Left cardiac atrium (tissue), 4 donors: ENCODE measurements at places on chromosomes 7 and 10.

GRCh38 chr10:5776136-5776880 lies 36.9 kb downstream of the GDI2 start:
- no peak for DNase-seq

- no peak for DNase-seq
These were observed 19.5 kb downstream of the C10orf67 start for GRCh38 chr10:23325132-23325531.

DNA sequence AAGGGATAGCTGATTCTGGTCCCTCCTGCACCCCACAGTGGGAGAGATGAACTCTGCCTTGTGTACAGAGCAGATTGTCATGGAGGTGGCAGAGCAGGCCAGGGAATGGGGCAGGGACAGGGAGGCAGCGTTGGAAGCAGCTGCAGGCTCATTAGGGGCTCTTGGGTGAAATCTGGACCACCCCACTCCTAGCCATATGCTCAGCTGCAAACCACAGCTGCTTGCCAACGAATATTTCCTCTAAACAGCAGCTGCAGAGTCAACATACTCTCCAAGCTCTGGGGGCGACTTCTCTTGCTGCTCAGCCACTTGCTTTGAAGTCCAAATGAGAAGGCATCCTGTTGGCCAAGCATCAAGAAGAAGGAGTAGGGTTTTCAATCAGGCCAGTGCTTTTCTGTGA lies 302.3 kb upstream of the AUTS2 start:
- no peak for DNase-seq

DNA sequence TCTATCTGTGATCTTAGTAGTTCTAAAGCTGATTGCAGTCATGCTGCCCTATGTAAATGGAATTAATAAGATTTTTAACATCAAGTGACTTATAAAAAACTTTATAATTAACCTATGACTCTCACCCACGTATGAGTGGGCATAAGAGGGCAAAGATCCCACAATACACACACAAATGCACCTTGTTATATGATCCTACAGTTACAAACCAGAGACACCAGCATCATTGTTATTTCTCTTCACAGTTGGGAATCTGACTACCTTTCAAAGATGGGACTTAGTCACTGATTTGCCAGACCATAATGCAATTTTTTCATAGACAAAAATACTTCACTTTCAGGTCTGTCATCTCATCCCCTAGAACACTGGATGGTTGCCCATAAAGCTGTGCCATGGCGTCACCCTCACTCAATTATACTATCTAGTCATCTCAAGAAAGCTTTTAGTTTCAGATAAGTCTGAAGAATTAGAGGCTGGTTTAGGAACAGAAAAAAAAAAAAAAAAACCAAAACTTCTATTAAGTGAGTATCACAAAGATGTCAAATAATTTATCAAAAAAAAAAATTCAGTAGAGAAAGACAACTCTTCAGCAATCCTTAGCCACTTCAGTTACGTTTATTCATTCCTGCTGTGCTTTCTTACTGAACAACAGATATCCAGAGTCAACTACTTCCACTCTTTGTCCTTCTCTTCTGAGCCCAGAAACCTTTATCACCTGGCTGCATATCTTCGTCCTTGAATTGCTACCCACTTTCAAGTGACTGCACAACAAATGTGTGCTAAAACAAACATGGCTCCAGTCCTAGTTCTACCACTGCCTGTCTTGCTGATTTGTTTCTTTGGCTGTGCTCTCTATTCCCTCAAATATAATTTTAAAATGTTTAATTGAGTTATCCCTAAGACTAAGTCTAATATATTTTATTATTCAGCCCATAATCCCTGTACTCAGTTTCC lies 175.0 kb upstream of the CHRM2 start:
- no peak for DNase-seq

DNA sequence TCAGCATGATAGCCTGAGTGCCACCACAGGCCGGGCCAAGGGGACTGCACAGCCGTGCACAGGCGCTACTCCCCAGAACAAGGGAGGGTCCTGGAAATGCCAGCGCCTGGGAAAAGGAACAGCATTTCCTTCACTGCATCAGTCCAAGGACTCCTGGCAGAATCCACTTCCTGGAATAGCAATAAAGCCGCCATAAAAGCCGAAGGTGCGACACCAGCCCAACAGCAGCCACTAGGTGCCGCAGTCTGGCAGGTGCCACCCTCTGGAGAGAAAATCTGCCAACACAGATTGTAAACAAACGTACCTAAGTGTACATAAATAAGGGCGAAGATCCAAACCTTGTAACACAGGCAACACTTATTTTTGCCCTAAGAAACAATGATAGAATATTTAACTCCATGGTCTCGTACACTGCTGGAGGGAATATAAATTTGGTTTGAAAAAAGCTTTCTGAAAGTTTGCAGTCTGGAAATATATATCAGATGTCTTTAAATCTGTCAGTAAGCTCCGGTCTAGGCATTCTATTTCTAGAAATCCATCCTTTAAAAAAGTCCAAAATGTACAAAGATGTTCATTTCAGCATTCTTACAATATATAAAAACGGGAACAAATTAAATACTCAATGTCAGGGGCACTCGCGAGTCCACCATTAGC lies 22.2 kb downstream of the VOPP1 start:
- no peak for DNase-seq

DNA sequence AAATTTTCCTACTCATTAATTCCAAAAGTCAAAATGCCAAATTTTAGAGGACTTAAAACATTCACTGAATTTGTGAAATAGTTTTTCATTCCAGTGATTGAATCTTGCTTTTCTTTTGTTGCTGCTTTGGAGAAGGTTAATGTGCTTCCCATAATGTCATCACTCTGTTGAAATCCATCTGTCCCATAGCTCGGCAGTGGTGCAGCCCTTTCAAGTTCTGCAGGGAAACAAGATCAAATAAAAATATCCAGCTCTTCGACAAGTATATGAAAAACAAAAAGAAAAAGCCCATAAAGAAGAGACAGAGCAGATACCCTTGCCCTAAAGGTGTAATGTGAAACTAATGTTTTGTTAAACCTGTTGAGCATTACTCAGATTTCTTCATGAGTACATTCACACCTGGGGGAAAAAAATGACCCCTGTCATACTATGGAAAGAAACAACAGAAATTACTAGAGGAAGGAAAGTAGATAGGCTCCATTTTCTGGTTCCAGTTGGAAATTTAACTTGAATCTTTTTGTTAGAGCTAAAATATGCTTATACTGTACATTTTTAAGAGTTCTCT lies 35.1 kb downstream of the AGR3 start:
- DNase-seq, result no peak

GRCh38 chr10:20839910-20840309 lies 57.2 kb downstream of the NEBL start:
- no peak for DNase-seq

DNA sequence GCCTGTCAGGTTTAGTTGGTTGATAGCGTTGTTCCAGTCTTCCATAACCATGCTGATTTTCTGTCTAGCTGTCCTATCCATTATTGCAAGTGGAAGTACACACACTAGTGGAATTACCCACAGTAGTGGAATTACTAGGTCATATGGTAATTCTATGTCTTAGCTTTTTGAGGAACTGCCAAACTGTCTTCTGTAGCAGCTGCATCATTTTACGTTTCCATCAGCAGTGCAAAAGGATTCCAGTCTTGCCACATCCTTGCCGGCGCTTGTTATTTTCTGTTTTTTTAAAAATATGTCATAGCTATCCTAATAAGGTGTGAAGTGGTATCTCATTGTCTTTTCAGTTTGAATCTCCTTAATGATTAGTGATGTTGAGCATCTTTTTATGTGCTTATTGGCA lies 17.2 kb upstream of the RHBDD2 start:
- DNase-seq, result no peak

GRCh38 chr7:43658718-43659548 lies 70.4 kb downstream of the COA1 start:
- DNase-seq, result no peak

GRCh38 chr10:87617503-87617902 lies 42.2 kb upstream of the PAPSS2 start:
- DNase-seq, result no peak

GRCh38 chr7:110881721-110882120 lies 209.2 kb upstream of the LRRN3 start:
- no peak for DNase-seq

DNA sequence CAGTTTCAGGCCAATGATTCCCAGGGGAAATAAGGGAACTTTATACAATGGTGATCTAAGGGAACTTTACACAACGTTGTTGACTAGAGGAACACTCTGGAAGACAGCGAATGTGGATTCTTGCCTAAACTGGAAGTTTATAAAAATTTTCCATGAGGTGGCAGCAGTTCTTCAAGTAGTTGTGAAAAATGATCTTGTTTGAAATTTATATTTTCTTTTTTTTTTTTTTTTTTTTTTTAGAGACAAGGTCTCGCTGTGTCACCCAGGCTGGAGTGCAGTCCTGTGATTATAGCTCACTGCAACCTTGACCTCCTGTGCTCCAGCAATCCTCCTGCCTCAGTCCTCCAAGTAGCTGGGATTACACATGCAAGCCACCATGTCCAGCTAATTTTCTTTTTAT lies 32.1 kb upstream of the GTF2I start:
- no peak for DNase-seq

DNA sequence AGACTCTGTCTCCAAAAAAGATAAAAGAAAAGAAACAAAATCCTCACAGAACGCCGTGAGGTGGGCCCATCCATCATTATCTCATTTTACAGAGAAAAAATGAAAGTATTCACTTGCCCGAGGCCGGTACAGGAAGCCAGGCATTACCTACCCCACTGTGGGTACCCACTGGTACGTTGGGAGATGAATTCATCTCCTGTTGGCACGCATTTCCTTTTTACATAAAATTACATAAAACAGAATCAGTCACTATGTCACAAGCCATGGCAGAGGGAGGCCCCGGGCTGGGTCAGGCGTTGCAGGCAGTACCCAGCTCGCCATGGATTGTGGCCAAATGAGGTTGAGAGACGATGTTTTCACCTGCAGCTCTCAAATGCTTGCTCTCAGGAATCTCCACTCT lies 38.6 kb upstream of the TNRC18 start:
- no peak for DNase-seq

GRCh38 chr10:61835069-61835945 lies 66.2 kb upstream of the ARID5B start:
- DNase-seq, result no peak

DNA sequence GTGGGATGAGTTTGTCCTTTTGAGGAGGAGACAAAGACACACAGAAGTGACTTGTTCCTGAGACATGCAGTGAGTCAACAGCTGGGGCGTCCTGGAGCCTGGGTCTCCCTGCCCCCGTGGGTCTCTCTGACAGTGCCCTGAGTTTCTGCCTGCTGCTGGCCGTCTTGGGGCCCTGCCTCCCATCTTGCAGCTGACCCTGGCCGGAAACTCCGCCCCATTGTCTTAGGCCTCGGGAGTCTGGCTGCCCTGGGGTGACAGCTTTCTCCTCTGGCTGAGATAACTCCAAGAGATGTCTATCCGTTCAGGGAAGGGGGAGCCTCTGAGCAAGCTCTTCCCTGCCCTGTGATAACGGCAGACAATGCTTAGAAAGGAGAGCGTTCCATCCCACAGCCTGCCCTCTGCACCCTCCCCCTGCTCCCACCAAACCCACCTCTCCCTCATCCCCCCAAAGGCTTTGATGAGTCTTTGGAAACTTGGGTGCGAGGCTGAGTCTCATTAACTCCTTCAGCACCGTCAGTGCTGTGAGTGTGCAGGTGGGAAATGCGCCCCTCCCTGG lies 69.5 kb upstream of the PODXL start:
- DNase-seq, result peak; percentile 80

DNA sequence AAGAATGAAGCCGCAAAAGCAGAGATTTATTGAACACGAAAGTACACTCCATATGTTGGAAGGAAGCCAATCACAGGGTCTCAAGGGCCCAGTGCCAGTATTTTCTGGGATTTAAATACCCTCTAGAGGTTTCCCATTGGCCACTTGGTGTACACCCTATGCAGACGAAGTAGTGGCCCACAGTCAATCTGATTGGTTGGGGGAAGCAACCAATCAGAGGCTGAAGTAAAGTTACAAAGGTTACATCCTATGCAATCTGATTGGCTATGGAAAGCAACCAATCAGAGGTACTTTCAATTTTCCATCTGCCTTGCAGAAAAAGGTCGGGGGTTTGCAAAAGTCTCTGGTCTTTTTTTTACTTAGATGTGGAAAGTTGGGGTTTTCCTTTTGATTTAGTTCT lies 481.3 kb upstream of the NRP1 start:
- DNase-seq, result no peak

DNA sequence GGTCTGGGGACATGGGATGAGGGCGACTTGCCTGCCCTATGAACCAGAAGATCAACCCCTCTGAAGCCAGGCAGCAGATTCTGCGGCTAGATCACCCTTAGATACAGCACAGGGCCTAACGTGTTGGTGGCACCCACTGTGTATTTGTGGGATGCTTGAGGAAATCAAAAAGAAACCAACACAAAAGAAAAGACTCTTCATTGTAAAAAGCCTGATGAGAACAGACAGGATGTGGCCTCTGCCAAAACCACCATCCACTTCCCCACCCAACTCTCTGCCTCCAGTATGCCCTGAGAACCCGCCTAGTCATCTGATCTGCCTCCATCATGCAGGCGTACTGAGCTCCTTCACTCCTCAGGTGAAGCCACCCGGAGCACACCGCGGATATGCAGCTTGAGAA lies 97.2 kb upstream of the INSYN2A start:
- no peak for DNase-seq

DNA sequence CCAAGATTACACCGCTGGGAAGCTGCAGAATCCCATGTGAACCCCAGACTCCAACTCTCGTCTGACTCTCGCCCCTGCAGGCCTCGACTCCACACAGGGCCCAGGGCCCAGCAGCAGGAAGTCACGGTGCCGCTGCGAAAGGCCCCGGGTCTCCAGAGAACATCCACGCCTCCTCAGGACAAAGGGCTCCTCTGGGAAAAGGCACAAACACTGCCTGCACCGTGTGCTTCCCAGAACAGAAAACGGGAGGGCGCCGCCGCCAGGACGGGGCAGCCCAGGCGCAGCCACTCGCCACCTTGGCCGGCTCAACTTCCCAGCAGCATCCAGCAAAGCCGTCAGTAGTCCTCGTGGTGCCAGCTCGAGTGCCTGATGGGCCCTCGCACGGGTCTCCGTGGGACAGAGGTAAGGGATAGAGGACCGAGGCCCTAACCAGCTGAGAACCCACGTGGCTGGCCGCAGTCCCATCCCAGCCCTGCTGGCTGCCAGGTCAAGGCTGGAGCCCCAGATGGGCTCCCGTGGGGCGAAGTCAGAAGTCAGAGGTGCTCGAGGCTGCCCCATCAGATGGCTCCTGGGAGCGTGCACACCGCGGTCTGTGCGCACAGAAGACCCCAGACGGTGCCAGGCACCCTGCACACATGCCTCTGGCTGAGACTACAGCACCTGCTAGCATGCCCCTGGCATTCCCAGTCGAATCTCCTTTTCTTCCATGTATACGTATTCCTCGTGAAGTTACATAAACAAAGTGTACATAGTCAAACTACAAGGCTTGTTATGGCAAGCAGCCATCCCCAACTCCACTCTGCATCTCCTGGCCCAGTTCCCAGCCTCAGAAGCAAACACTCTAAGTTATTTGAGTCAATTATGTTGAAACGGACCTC lies 60.2 kb downstream of the MAD1L1 start:
- DNase-seq, result no peak

GRCh38 chr7:1692515-1693418 lies 22.7 kb downstream of the ELFN1 start:
- no peak for DNase-seq
